ENCODE measurements at places on chromosomes 2 and 18.

- DNase-seq = no peak
Observed at GRCh38 chr2:213034585-213034984, 116.8 kb downstream of the IKZF2 start.

DNA sequence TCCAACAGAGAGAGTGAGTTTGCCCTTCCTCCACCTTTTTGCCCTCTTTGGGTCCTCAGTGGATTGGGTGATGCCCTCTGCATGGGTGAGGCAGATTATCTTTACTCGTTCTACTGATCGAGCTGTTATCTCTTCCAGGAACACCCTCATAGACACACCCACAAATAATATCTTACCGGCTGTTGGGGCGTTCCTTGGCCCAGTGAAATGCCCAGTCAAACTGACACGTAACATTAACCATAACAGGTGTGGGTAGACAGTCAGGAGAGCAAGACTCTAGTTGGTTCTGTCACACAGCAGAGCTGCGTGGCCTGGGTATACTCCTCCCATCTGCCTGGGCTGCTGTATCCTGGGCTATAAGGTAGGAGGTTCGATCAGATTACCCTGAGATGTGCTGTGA lies 144.1 kb downstream of the AGAP1 start:
- DNase-seq = no peak

DNA sequence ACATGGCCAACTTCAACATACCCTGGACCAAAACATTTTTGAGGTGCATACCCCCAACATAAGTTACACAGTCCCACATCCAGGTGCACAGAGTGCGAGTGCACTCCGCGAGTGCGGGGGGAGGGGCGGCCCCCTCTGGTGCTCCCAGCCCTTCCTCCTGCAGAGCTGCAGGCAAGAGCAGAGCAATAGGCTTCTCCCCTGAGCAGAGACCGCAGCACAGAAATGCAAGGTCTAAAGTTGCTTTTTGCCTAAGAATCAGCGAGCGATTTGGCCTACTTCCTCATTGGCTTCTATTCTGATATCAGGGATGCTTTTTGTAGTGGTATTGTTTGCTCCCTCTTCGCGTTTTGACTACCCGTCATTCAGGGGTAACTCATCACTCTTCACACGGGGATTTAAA lies 40.6 kb downstream of the BOLA3 start:
- DNase-seq = no peak

DNA sequence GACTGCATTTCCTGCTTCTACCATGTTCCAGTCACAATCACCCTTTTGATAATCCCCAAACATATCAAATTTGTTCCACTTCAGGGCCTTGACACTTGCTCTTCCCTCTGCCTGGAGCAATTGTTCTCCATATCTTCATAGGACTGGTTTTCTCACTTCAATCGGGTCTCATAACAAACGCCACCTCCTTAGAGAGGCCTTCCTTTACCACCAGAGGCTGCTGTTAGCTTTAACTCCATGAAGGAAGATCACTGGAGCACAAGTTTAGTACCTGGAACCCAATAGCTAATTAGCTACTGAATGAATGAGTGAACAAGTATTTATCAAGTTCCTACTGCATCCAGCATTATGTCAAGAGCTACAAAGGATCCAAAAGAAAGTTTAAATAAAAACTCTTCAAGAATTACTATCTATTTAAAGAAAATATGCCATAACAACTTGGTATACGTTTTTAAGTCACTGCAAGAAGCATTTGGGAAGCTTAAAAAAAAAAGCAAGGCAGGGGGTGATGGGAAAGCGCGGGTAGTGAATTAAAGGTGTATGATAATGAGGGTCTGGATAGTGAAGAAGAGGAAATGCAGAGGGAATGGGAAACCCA lies 58.8 kb downstream of the BAZ2B start:
- peak; percentile 36 for DNase-seq

DNA sequence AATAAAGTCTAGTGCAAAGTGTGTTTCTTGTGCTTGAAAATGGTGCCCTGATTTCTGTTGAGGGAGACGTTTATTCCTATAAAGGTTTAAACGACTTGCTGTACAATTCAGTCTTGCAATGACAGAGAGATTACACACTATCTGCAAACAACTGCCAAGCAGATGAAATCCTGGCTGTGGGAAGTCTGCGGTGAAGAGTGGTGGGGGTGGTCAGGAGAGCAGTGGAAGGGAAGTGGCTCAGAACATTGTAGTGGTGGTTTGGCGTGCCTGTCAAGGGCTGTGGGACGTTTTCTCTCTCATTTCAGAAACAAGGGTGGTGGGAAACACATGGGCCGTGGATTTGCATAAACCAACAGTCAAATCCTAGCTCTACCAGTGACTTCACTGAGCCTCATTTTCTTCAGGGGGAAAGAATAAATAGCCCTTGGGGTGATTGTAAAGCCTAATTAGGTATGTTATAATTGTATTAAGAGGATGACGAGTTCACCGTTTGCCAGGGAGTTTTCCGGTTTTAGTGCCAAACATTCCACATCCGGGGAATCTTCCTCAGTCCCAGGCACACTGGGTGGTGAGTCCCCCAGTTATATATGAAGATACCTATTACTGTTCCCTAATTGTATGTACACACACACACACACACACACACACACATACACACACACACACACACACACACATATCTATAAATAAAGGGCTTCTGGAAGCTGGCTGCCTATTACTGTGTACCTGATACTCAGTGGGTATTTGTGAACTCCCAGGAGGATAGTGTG lies 115.0 kb downstream of the SPTBN1 start:
- peak; percentile 78 for DNase-seq

- no peak for DNase-seq
Observed at GRCh38 chr2:10395893-10396292, 52.2 kb downstream of the ODC1 start.

GRCh38 chr2:126241001-126241400 lies 415.0 kb upstream of the GYPC start:
- DNase-seq = no peak
